NCI-H1105 (cell line): ENCODE measurements at places on chromosomes 3 and 15.

DNA sequence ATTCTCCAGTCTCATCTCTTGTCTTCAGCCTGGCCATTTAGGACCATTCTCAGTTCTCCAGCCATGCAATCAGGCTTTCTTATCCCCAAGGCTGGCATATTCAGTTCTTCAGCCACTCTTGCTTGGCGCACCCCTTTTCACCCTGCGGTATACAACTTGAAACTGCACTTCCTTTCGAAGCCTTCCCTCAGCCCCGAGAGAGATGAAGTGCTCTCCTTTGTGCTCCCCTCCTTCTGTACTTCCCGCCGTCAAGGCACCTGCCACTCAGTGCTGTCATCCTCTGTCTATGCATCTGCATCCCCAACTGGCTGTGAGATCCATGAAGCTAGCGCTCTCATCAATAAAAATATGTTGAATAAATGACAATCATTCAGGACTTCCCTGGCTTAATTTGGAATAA lies 45.7 kb downstream of the MORC1 start:
- no peak for DNase-seq

DNA sequence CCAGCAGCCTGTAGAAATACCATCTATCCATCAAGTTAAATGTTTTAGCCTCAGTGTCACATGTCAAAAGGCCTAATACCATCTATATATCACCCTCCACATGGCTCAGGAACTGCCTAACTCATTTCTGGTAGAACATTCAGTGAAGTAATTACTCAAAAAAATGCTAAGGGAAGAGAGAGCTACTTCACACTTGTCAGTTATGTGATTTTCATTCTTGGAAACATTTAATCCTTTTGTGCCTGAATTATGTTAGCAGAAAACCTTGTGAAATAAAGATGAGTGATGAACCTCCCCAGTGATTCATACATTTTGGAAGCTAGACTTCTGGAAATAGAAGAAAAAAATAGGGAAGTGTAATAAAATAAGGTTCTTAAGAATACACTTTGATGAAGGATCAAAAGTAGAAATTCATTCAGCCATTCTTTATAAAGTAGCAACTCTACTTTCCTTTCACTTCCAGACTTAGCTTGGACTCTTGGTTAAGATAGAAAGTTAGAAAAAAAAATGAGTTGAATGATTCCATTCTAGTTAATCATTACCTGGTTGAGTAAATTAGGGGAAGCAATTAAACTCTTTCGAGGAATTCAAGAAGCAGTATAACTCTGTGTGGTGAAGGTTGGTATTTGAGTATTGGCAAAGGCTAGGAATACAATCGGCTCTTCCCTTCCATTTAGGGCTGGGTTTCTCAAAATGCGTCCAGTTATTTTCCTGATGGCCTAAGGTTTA lies 3.6 kb downstream of the OTOL1 start:
- no peak for DNase-seq

DNA sequence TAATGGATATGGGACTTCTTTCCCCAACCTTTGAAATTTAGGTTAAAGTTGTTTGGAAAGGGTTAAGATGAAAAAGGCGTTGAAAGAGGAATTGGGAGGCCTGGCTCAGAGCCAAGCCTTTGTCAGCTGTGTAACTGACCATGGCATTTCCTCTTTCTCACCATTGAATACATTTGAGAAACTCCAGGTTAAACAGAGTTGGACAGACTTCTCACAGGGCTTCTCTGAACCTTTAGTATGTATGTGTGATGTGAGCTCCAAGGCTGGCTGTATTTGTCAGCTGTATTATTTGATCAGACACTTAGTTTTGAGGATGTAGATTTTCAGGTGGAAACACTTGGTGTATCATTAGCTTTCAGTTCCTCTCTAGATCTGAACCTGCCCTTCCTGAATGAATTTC lies 136.4 kb upstream of the GOLGA6L4 start:
- DNase-seq: no peak

GRCh38 chr3:156274791-156275190 lies 154.4 kb downstream of the KCNAB1 start:
- no peak for DNase-seq

DNA sequence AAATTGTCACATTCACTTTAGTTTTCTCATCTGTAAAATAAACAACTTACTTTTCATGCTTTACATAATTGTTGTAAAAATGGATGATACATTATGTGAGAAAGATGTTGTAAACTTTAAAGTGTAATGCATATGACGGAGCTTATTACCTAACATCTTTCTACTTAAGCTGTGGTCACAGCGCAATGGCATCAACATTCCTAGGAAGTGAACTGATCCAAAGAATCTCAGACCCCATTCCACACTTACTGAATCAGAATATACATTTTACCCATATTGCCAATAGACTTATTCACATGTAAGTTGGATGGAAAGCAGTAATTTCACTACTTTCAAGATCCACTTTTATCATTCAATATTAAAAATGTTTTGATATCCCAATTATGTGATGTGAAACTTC lies 497.5 kb downstream of the FGF12 start:
- no peak for DNase-seq

- no peak for DNase-seq
Measured at GRCh38 chr3:105532251-105532650, 165.5 kb downstream of the ALCAM start.

- no peak for DNase-seq
Measured at GRCh38 chr3:187987187-187987586, 166.8 kb upstream of the LPP start.

DNA sequence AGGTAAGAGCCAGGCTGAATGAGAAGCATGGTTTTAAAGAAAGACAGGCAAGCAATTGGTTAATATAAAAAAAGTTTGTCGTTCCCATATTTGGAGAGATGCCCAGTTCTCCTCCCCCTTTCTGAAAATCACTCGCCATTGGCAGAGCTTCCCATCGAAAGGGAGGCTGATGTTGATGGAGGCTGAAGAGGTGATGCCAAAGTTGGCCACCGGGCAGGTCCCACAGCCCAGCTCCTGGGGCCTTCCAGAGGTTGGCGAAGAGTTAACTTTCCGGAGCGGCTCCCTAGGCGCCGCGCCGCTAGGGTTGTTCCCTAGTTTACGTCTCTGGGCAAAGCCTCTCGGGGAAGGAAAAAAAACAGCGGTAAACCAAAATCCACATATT lies 793 bp downstream of the PCOLCE2 start:
- DNase-seq: peak; percentile 84

GRCh38 chr15:78306176-78306774 lies 6.9 kb upstream of the SKIC8 start:
- no peak for DNase-seq

- no peak for DNase-seq
Measured at GRCh38 chr15:25890529-25890928, 27.4 kb upstream of the ATP10A start.

DNA sequence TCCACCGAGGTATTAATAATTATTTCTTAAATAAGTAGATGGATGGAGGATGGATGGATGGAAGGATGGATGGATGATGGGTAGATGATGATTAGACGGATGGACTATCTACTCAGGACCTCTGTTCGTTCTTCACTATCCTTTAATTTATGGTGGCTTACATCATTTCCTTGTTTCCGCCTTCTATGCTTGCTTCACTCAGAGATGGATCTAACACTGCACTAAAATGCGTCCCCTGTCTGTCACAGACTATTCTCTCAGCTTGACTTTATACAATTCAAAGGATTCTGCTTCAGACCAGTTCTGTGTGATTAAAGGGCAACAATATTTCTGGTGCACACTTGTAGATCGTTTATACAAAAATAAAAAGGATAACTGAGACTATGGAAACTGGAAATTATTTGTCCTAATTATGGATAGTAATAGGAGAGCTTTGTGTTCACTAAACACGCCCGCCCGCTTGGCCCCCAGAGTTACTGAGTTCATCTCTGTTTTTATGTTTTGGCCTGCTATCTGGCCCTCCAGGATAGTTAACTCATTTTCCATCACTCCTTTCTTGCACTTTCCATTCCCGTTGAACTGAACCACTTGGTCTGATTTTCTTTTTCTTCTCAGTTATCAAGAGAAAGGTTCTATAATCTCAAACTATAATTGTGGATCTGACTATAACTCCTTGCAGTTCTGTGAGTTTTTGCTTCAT lies 41.4 kb upstream of the CA12 start:
- DNase-seq: no peak

GRCh38 chr3:42844412-42844713 lies 31.3 kb downstream of the CYP8B1 start:
- no peak for DNase-seq

- no peak for DNase-seq
Measured at GRCh38 chr3:138367911-138368310, 19.5 kb downstream of the MRAS start.

DNA sequence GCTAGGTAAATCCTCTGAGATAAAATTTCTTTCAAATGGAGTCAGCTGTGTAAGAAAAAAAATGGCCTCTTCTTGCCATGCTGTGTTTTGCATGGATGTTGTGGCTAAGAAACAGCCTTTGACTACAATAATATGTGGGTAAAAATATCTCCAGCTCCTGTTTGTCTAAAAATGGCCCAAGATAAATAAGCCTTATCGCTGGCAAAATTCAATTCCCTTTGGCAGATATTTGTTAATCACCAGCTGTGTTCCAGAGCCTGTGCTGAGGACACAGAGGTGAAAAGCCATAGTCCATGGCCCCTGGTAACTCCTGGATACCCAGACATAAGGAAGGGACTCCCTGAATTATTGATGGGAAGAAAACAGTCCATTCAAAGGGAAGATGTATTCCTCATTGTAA lies 15.3 kb upstream of the RAMAC start:
- DNase-seq: no peak

DNA sequence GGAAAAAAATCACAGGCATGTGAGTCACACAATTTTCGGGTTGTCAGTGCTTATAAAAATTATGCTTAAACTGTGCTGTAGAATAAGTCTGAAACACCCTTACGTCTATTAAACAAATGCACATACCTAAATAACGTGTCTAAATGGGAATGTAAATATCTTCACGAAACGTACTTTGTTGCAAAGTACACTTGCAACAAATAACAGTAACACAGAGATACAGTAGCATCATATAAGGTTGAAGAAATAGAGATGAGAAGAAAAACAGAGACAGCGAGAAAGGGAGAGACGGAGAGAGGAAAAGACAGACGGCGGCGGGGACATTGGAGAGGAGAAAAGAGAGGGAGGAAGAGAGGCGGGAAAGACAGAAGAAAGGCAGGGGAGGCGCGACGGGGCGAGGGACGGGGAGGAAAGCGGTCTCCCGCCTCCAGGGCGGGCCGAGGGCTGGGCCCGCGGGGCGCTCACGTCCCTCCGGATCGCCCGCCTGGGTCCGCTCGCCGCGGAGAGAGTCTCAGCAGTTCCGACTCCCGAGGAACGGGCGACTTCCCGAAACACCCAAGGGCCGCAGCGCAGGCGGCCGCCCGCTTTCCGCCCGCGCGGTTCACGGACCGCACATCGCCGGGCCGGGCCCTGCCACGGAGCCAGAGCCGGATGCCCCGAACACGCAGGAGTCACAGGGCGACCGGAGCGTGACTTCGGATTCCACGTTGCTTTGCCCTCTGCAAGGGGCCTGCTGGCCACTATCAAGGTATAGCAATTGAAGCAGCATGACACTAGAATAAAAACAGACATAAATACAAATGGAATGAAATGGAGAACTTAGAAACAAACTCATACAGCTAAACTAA lies 153.4 kb downstream of the LMLN start:
- no peak for DNase-seq

GRCh38 chr15:92663250-92663951 lies 7.8 kb upstream of the FAM174B start:
- no peak for DNase-seq

DNA sequence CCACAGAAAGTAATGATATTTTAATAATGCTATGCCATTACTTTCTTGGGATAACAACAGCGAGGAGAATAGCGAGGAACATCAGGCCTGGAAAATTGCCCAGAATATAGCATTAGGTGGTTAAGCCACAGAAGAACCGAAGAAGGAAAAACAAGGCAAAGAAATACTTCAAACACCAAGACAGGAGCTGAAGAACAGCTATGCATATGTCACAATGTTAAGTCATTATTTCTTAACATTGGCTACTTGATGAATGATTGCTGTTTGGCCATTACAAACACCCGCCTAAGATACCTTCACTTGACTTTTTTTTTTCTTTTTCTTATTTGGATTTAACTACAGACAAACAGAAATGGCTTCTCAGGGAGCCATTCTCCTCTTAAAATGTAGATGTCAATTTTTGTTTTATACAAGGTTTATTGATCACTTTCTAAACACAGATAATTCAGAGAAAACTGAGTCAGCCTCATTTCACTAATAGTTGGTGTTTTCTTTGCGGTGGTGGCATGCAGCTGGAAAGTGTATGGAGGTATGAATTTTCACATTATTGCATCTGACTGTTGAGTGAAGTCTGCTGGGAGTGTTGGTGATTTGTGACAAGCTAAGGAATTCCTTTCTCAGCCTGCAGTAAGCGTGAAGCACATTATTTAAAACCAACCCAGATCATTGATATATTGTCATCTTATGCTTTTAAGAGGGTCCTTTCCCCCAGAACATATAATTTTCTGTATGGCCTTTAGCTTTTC lies 705.7 kb upstream of the NR2F2 start:
- DNase-seq: no peak

- no peak for DNase-seq
Measured at GRCh38 chr15:77021088-77021481, 26.2 kb downstream of the PSTPIP1 start.
